Gastroesophageal sphincter (tissue), 4 donors: ENCODE measurements at places on chromosomes 11 and 22.

DNA sequence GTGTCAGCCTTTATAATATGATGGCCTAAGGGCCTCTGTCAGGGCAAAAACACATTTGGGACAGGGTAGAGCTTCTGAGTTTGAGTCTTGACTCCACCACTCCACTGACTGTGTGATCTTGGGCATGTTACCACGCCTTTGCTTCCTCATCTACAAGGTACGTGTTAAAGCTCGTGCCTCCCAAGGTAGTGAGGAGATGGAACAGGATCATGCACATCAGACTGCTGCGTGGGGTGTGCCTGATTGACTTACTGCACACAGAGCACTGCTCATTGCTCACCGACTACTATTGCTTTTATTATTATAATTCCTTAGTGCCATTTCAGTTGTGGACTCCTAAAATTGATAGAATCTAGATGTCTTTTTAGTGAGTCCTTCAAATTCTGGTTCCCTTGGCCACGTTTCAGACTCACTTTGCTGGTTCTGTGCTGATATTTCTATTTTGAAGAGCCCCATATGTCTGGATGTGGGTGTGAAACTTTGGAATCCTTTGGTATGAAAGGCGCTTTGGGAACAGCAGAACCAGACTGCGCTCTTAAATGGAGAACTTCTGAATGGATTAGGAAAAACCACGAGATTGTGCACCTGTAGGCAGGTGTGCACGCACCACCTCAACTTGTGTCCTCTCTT is 44.1 kb upstream of the RAB1B start:
- H3K4me1 ChIP-seq, result peaks cover 4% of the 10 kb centered on the region
- no peak overlapping the region for H3K4me3 ChIP-seq
- H3K27me3 ChIP-seq, result no peaks in the 10 kb centered on the region

GRCh38 chr11:13929395-13929891 is 33.1 kb upstream of the SPON1 start:
- ATAC-seq, result no peak
- no peak overlapping the region for H3K27ac ChIP-seq
- H3K4me3 ChIP-seq, result no peak overlapping the region
- H3K4me1 ChIP-seq, result no peaks in the 10 kb centered on the region

- no peaks in the 10 kb centered on the region for H3K4me1 ChIP-seq
- no peak overlapping the region for H3K4me3 ChIP-seq
- no peak overlapping the region for H3K27ac ChIP-seq
Measured at GRCh38 chr11:131136486-131136885, 220.2 kb upstream of the SNX19 start.

DNA sequence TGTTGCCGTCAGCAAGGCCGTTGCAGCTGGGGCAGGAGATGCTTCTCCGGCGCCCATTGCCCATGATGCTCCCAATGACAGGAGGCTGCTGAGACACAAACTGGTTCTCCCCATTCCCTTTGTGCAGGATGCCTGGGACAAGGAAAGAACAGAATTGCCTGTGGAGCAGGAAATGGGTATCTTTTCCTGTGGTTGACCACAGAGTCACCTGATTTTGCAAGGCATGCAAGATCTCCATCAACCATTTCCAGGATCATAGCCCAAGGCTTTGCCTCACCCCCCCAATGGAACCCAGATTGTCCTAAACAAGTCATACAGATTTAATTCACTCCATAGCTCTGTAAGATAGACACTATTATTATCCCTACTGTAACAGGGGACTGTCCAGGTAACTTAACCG is 148.1 kb upstream of the NARS2 start:
- no peak overlapping the region for H3K4me3 ChIP-seq
- ATAC-seq, result no peak
- H3K4me1 ChIP-seq, result no peaks in the 10 kb centered on the region
- H3K36me3 ChIP-seq, result no peaks in the 10 kb centered on the region
- H3K27ac ChIP-seq, result no peak overlapping the region

GRCh38 chr22:26461188-26461810 is 22.3 kb downstream of the HPS4 start:
- H3K36me3 ChIP-seq, result peaks cover 98% of the 10 kb centered on the region
- H3K27ac ChIP-seq, result no peak overlapping the region
- H3K4me1 ChIP-seq, result no peaks in the 10 kb centered on the region
- ATAC-seq, result peak; percentile 48
- H3K4me3 ChIP-seq, result no peak overlapping the region

DNA sequence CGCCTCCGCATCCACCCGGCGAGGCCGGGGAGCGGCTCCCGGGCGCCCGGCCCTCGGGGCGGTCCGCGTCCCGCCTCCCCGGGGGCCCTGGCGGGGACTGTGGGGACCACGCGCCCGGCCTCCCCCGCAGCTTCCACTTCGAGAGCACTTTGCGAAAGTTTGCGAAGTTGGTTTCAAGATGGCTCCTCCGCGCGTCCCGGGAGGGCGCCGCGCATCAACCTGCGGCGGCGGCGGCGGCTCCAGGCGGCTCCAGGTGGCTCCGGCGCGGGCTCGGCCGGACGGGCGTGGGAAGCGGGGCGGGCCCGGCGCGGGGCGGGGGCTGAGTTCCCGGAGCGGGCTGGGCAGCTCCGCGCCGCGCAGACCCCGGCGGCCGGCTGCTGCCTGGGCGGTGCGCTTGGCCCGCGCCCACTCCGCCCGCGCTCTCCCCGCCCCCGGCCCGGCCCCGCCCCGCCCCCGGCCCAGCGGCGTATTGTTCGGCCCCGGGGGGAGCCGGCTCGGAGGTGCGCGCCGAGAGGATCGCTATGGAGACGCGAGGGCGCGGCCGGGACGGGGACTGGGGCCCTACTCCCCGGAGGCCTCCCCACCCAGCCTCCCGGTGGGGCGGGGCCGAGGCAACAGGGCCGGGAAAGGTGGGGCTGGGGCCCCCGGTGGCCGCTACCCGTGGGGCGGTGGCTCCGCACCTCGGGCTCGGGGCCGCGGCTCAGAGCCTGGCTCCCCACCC is at the start of gene CELSR1:
Gene CELSR1 (minus strand): TSS at position 396 of the 721 bp plus-strand sequence. CDS start 450 bp downstream, outside the sequence.
- peaks cover 62% of the 10 kb centered on the region for H3K27me3 ChIP-seq
- peak within 1 kb of the TSS; percentile 53 for H3K4me3 ChIP-seq
- ATAC-seq, result peak; percentile 46
- no peak within 1 kb of the TSS for H3K27ac ChIP-seq

- H3K4me1 ChIP-seq, result no peaks in the 10 kb centered on the region
- no peak overlapping the region for H3K27ac ChIP-seq
- no peaks in the 10 kb centered on the region for H3K27me3 ChIP-seq
- H3K4me3 ChIP-seq, result no peak overlapping the region
- ATAC-seq, result no peak
Measured at GRCh38 chr11:16148301-16148931, 207.9 kb downstream of the SOX6 start.

- H3K4me1 ChIP-seq, result no peaks in the 10 kb centered on the region
- H3K4me3 ChIP-seq, result no peak overlapping the region
- no peaks in the 10 kb centered on the region for H3K27me3 ChIP-seq
- ATAC-seq, result no peak
- H3K36me3 ChIP-seq, result no peaks in the 10 kb centered on the region
Measured at GRCh38 chr11:70580036-70580805, 181.9 kb downstream of the CTTN start.

DNA sequence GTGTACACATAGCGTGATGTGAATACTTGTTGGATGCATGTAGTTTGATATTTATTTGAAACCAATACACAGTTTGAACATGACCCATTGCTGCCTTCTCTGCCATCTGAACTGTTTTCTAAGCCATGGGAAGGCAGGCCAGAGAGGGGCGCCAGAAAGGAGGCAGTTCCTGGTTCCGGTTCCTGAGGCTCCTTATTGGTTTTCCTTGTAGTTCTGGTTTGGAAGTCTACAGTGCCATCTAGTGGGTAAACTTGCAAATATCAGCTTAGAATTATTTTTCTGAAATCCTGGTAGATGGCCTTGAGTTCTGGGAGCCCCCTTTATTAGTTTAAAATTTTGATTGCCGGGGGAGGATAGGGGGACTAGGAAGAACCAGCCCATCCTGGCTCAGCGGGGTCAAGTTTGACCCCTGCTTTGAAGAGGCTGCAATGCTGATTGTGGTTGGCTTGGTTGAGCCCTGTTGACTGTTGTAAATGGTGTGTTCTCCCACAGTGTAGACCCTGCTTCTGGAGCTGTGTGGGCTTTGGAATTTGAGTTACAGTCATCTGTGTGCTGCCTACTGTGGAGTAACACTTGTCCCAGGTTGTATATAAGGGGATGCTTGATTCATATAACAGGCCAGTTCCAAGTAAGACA is 48.4 kb downstream of the GRAMD1B start:
- H3K4me1 ChIP-seq, result no peaks in the 10 kb centered on the region
- peak; percentile 63 for ATAC-seq
- no peaks in the 10 kb centered on the region for H3K27me3 ChIP-seq
- no peak overlapping the region for H3K27ac ChIP-seq

GRCh38 chr22:32050678-32051515 is 7.8 kb downstream of the SLC5A1 start:
- no peak overlapping the region for H3K4me3 ChIP-seq
- no peaks in the 10 kb centered on the region for H3K4me1 ChIP-seq
- no peak overlapping the region for H3K27ac ChIP-seq
- H3K27me3 ChIP-seq, result peaks cover 9% of the 10 kb centered on the region
- no peaks in the 10 kb centered on the region for H3K36me3 ChIP-seq
- ATAC-seq, result peak; percentile 63

GRCh38 chr11:597166-597725 is 18.5 kb downstream of the IRF7 start:
- no peak for ATAC-seq
- H3K4me3 ChIP-seq, result no peak overlapping the region
- H3K4me1 ChIP-seq, result no peaks in the 10 kb centered on the region
- H3K27me3 ChIP-seq, result no peaks in the 10 kb centered on the region
- H3K27ac ChIP-seq, result no peak overlapping the region

DNA sequence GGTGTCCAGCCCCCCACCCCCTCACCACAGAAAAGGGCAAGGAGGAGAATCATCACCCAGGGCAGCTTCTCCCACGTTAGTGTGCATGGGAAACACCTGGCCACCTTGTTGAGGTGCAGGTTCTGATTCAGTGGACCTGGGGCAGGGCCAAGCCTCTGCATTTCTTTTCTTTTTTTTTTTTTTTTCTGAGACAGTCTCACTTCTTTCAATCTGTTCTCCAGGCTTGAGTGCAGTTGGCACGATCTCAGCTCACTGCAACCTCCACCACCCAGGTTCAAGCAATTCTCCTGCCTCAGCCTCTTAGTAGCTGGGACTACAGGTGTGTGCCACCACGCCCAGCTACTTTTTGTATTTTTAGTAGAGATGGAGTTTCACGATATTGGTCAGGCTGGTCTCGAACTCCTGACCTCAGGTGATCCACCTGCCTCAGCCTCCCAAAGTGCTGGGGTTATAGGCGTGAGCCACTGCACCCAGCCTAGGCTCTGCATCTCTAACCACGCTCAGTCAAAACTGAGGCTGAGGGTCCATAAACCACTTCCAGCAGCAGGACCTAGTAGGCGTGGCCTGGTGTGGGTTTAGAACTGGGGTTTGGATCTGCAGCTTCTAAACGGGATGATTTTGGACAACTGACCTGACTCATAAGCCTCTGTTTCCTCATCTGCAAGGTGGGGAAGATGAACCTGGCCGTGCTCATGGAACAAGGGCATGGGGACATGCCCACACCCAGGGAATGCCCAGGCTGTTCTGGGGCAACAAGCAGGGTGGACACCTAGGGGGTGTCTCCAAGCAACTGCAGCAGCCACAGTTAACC is 734 bp downstream of the ZP1 start:
- H3K27ac ChIP-seq, result no peak overlapping the region
- H3K36me3 ChIP-seq, result no peaks in the 10 kb centered on the region
- no peaks in the 10 kb centered on the region for H3K27me3 ChIP-seq
- no peak overlapping the region for H3K4me3 ChIP-seq

DNA sequence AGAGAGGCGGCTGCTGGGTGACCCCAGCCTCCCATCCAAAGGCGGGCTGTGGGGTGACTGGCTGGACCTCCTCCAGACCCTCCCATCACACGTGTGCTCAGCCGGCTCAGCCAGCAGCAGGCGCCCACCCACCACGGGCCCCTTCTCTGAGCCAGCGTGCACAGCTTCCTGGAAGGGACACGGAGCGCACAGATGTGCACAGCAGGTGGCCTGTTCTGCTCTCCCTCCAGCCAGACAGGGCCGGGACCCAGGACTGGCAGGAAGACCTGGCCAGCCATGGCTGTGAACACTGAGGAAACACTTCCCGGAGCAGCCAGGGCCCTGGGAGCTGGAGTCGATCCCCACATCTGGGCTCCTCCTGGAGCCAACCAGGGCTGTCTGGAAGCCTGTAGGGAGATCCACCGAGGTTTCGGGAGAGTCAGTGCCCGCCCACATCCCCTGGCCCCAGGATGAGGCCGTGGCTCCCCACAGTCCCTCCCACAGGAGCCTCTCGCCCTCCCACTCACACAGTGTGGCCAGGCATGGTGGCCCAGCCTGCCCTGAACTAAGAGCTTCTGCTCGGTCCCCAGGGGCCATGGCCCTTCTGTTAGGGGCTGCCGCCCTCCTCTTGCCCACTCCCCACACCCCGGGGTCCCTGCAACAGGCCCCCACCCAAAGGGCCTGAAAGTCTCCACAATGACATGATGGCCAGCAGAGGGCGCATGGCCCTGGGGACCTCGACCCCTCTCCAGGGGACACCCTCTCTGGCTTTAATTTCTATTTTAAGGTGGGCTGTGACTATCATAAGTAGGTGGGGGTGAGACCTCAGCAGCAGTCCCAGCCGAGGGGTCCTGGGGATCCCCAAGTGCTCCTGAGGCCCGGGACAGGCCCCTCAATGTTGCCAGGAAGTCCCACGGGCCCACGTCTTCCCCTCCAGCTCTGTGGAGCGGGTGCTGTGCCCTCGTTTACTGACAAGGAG is 90.6 kb upstream of the FGF3 start:
- H3K4me1 ChIP-seq, result peaks cover 2% of the 10 kb centered on the region
- H3K27ac ChIP-seq, result no peak overlapping the region
- H3K4me3 ChIP-seq, result no peak overlapping the region
- no peak for ATAC-seq
- H3K27me3 ChIP-seq, result peaks cover 85% of the 10 kb centered on the region
- H3K36me3 ChIP-seq, result no peaks in the 10 kb centered on the region

- H3K36me3 ChIP-seq, result peaks cover 20% of the 10 kb centered on the region
- H3K27me3 ChIP-seq, result no peaks in the 10 kb centered on the region
- no peak overlapping the region for H3K27ac ChIP-seq
- no peak for ATAC-seq
Measured at GRCh38 chr22:23113067-23113846, 28.5 kb downstream of the RSPH14 start.

- H3K4me1 ChIP-seq, result peaks cover 8% of the 10 kb centered on the region
- no peaks in the 10 kb centered on the region for H3K36me3 ChIP-seq
- no peaks in the 10 kb centered on the region for H3K27me3 ChIP-seq
- H3K4me3 ChIP-seq, result no peak overlapping the region
- ATAC-seq, result no peak
Measured at GRCh38 chr11:47369676-47370075, 8.7 kb downstream of the SPI1 start.

- H3K27ac ChIP-seq, result peak overlapping the region; percentile 95
- H3K4me3 ChIP-seq, result peak overlapping the region; percentile 79
- H3K36me3 ChIP-seq, result no peaks in the 10 kb centered on the region
- ATAC-seq, result no peak
- H3K27me3 ChIP-seq, result no peaks in the 10 kb centered on the region
Measured at GRCh38 chr22:46055911-46056545, 79.1 kb upstream of the WNT7B start.
